Posterior cingulate gyrus (tissue), 11 donors: ENCODE measurements at places on chromosomes 7 and 10.

- DNase-seq = no peak
Observed at GRCh38 chr10:71580926-71581325, 138.7 kb downstream of the C10orf105 start.

- DNase-seq = peak; percentile 52
Observed at GRCh38 chr10:4457597-4457996, 368.4 kb upstream of the AKR1E2 start.

GRCh38 chr10:78278058-78278404, 244.4 kb downstream of the RPS24 start:
- peak; percentile 80 for DNase-seq

GRCh38 chr10:11170993-11171851, 153.6 kb downstream of the CELF2 start:
- DNase-seq = no peak

DNA sequence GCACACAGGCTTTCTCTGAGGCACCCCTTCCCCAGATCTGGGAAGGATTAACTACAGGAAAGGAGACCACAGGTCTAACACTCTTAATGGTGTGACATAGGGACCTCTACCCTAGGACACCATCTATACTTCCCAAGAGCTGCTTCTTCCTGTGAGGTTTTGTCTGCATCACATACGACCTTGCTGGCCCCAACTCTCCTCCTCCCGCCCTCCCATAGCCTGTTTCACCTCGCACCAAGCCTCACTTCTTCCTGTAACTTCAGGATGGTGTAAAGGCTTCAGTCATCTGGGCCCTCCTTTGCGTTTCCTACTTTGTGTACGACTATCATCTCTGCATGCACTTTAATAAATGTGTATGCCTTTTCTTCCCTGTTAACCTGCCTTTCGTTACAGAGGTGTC, 274.3 kb downstream of the KLF6 start:
- no peak for DNase-seq
